ENCODE measurements at places on chromosomes 7 and 10. TPM values are rescaled to one million over a fixed set of nuclear protein-coding genes. Genes with fewer than 3 reads are reported as not detected.

HELLS gene
- total RNA-seq, result 12.3 TPM

INMT gene
- 1.7 TPM for total RNA-seq

CLDN4 gene
- total RNA-seq, result not detected

GJD4 gene
- total RNA-seq, result not detected

EBLN1 gene
- total RNA-seq, result not detected

- no peak overlapping the region for H3K4me3 ChIP-seq
- no peaks in the 10 kb centered on the region for H3K4me1 ChIP-seq
- H3K27ac ChIP-seq, result no peak overlapping the region
Measured at GRCh38 chr10:96991313-96991841, 159.3 kb downstream of the LCOR start.

- H3K27ac ChIP-seq, result no peak overlapping the region
- H3K4me3 ChIP-seq, result no peak overlapping the region
- DNase-seq, result no peak
- H3K27me3 ChIP-seq, result no peaks in the 10 kb centered on the region
Measured at GRCh38 chr7:1595636-1596035, 25.8 kb upstream of the PSMG3 start.

DNA sequence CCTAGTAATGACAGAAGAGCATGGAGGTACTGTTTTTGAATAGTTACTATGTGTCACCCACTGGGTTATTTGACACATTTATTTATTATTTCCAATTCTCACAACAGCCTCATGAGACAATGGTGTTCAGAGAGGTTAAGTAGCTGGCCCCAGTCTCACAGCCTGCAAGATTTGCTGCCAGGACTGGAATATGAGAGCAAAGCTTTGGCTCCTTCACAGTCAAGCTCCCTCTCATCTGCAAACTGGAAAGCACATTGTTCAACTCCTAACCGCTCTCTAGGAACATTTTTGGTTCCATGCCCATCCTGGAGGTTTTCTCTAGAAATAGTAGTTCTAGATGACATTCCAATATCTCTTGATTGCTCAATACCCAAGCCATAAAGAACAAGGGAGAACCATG is 75.5 kb upstream of the CXCL12 start:
- H3K4me1 ChIP-seq, result no peaks in the 10 kb centered on the region
- no peak overlapping the region for H3K4me3 ChIP-seq
- no peak overlapping the region for H3K27ac ChIP-seq
- H3K27me3 ChIP-seq, result peaks cover 6% of the 10 kb centered on the region
- DNase-seq, result no peak

DNA sequence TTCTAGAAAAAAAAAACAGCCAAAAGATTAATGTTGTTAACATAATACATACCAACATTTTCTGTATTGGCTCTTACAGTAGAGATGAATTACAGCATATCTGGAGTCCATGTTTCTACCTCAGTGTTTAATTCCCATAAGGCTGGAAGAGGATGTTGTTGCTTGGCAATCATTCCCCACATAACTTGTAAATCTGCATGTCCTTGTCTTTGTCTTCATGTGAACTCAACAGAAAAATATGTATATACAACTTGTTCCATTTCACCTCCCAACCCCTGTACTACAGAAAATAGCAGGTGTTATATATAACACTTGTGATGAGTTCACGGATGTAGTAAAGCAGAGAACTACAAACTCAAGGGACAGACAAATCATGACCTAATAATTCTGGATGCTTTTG is 160.9 kb upstream of the SEMA3C start:
- H3K27ac ChIP-seq, result no peak overlapping the region
- H3K4me1 ChIP-seq, result no peaks in the 10 kb centered on the region
- no peaks in the 10 kb centered on the region for H3K36me3 ChIP-seq
- H3K27me3 ChIP-seq, result no peaks in the 10 kb centered on the region

DNA sequence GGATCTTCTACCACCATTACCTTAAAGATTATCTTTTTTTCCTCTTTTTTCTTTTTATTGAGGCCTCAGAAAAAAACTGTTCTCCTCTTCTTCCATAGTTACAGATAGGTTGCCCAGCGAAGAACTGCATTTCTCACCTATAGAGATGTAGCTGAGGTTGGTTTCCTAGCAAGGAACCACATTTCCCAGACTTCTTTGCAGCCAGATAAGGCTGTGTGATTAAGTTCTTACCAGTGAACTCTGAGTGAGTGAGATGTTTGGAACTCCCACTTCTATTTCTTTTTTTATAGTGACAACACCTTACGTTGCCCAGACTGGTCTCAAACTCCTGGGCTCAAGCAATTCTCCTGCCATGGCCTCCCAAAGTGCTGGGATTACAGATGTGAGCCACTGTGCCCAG is 5.9 kb upstream of the MCMBP start:
- H3K4me3 ChIP-seq, result no peak overlapping the region
- no peak overlapping the region for H3K27ac ChIP-seq
- H3K27me3 ChIP-seq, result no peaks in the 10 kb centered on the region
- DNase-seq, result no peak

GRCh38 chr10:78354101-78354500 is 320.4 kb downstream of the RPS24 start:
- H3K4me3 ChIP-seq, result no peak overlapping the region
- no peaks in the 10 kb centered on the region for H3K36me3 ChIP-seq
- peaks cover 6% of the 10 kb centered on the region for H3K27me3 ChIP-seq
- no peaks in the 10 kb centered on the region for H3K4me1 ChIP-seq

- no peak overlapping the region for H3K4me3 ChIP-seq
- no peaks in the 10 kb centered on the region for H3K4me1 ChIP-seq
- no peak overlapping the region for H3K27ac ChIP-seq
- no peaks in the 10 kb centered on the region for H3K36me3 ChIP-seq
Measured at GRCh38 chr7:34354011-34354410, 304.0 kb upstream of the NPSR1 start.

DNA sequence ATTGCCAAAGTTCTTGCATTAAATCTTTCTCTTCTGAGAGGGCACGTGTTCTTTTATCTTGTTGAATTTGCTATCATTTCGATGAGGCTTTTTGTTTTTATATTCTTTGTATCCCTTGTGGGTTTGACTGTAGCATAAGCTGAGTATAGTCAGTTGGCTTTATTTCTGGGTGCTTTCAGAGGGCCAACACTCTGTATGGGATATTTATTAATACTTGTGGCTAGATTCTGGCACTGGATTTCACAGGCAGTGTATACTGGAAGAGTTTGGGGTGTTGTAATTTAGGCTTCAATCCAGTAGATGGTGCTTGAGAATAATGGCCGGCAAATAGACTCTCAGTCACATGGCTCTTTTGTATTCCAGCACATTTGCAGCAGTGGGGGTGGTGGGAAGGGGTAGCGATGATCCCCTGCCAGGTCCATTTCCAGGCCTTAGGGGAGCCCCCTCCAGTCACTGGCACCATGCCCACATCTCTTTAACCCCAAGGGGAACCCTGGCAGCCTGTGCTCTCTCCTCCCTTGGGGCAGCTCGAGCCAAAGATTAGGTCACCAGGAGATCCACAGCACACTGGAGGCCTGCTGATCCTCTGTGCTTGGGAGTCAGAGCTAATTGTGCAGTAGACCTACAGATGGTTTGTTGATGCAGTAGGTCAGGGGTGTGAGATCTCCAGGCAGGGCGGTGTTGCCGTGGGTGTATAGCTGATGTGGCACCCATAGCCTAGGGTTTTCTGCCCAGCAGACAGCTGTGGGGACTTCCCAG is 81.8 kb downstream of the PTPN20 start:
- H3K27ac ChIP-seq, result no peak overlapping the region
- DNase-seq, result no peak
- H3K36me3 ChIP-seq, result no peaks in the 10 kb centered on the region

DNA sequence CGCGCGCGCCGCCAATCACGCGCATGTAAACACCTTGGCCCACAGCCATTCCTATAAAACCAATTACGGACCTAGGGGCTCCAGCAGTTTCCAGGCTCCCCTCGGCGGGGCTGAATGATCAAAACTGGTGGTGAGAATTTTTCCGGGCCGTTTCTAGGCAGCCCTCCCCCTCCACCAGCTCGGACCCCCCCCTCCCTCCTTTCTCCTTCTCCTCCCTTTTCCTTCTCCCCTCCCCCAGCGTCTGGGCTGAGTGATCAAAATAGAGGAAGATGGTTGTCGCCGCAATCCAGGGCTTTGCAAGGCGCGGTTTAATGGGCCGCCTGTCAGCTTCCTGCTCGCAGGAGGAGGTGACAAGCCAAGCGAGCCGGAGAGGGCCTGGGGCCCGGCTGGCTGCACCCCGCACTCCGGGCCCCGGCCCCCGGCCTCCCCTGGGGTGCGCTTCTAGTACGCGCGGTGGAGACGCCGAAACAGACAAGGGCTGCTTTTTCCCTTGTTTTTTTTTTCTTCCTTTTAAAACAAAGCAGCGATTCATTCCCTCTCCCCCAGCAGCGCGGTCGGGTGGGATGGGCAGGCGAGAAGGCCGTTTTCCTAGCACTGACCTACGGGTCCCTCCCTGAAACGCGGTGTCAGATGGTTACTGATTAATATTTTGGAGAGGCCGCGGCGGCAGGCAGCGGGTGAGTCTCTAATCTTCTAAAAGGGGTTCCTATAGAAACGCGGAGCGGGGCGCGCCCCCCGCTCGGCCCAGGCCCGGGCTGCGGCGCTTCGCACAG is 528 bp upstream of the TNRC18 start:
- peak; percentile 38 for DNase-seq
- no peak overlapping the region for H3K27ac ChIP-seq
- H3K36me3 ChIP-seq, result no peaks in the 10 kb centered on the region
- H3K27me3 ChIP-seq, result no peaks in the 10 kb centered on the region
- H3K4me1 ChIP-seq, result peaks cover 19% of the 10 kb centered on the region

Data from T-cell (primary cell).